ENCODE measurements at places on chromosomes 7 and 10. TPM values are rescaled to one million over a fixed set of nuclear protein-coding genes. Genes with fewer than 3 reads are reported as not detected.

GRCh38 chr7:107201795-107202450 is 33.1 kb downstream of the HBP1 start:
- no peaks in the 10 kb centered on the region for H3K27me3 ChIP-seq
- DNase-seq: peak; percentile 59
- H3K4me1 ChIP-seq: no peaks in the 10 kb centered on the region
- H3K36me3 ChIP-seq: peaks cover 24% of the 10 kb centered on the region
- H3K4me3 ChIP-seq: no peak overlapping the region

- H3K27me3 ChIP-seq: no peaks in the 10 kb centered on the region
- peaks cover 6% of the 10 kb centered on the region for H3K36me3 ChIP-seq
- DNase-seq: peak; percentile 3
- peak overlapping the region; percentile 16 for H3K4me3 ChIP-seq
- H3K27ac ChIP-seq: no peak overlapping the region
Measured at GRCh38 chr7:87878208-87878735, 2.0 kb downstream of the DBF4 start.

GRCh38 chr7:108136191-108136688 is 6.1 kb upstream of the LAMB4 start:
- no peak overlapping the region for H3K4me3 ChIP-seq
- H3K27ac ChIP-seq: no peak overlapping the region
- H3K27me3 ChIP-seq: no peaks in the 10 kb centered on the region

GRCh38 chr7:151637781-151638261 is 118.1 kb upstream of the RHEB start:
- no peak overlapping the region for H3K4me3 ChIP-seq
- H3K27me3 ChIP-seq: no peaks in the 10 kb centered on the region
- no peak overlapping the region for H3K27ac ChIP-seq
- no peaks in the 10 kb centered on the region for H3K4me1 ChIP-seq

- H3K4me1 ChIP-seq: peaks cover 2% of the 10 kb centered on the region
- H3K4me3 ChIP-seq: no peak overlapping the region
- no peaks in the 10 kb centered on the region for H3K36me3 ChIP-seq
- H3K27me3 ChIP-seq: peaks cover 24% of the 10 kb centered on the region
- H3K27ac ChIP-seq: no peak overlapping the region
- DNase-seq: peak; percentile 65
Measured at GRCh38 chr10:77643795-77644468, 6.3 kb upstream of the KCNMA1 start.

DNA sequence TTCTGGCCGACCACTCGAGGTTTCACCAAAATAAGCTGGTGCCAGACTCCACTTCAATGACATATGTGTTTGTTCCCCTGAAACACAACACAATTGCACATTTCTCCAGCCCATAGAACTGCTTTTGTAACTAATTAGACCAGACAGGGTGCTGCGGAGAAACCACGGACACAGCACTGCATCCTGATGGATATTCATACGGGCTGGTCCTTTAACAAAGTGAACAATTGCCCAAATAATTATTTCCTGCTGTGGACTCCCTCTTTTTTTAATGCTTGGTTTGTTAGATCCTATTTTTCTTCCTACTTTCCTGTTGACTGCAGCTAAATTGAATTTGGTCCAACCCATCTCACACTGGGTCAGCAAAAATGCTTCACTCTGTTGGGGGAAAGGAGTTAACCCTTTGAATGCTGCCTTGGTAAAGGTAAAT is 198.6 kb upstream of the BMPER start:
- H3K27me3 ChIP-seq: no peaks in the 10 kb centered on the region
- no peaks in the 10 kb centered on the region for H3K36me3 ChIP-seq
- DNase-seq: no peak
- no peak overlapping the region for H3K4me3 ChIP-seq
- peaks cover 3% of the 10 kb centered on the region for H3K4me1 ChIP-seq

GRCh38 chr7:102916881-102917280 is 4.1 kb downstream of the LRRC17 start:
- no peaks in the 10 kb centered on the region for H3K27me3 ChIP-seq
- DNase-seq: no peak
- H3K4me3 ChIP-seq: no peak overlapping the region
- no peak overlapping the region for H3K27ac ChIP-seq
- no peaks in the 10 kb centered on the region for H3K4me1 ChIP-seq

KAZALD1 gene
- polyA plus RNA-seq: 39.2 TPM

GHRHR gene
- not detected for polyA plus RNA-seq
